ENCODE measurements at places on chromosomes 2 and 18.
A peak's percentile ranks its signal among the peaks of the same experiment; 100 is the strongest.

DNA sequence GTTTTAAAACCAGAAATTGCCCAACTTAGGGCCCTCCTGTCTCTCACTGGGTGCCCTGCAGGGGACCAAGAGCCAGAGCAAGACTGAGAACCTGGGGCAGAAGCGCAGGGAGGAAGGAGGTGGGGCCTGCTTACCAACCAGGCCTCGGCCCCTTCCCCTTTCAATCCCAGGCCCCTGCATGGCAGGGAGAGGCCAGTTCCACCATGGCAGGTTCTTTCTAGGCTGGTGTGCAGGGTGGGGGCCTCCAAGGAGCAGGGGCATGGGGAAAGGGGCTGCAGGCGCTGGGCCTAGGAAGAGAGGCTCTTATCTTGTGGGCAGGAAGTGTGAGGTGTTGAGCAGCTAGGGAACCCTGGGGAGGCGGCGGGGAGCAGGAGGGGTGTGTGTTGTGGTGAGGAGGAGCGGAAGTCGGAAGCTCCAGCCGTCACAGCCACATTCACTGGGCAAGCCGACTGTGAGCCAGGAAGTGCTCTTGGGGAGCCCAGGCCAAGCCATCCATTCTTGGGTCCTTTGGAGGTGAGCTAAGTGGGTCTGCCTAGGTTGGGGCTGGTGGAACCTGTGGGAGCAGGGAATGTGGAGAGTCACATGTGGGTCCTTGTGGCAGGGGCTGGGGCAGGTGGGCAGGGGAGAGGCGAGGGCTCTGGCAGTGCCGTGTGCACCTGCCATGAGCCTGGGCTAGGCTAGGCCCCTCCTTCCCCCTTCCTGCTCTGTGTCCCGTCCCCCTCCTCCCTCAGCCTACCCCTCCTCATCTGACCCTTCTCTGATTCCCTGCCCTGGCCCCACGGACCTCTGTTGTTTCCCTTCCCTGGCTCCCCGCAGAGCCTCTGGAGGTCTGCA is at the start of gene PSD4:
Gene PSD4, plus strand, starts transcription at position 430 of the 834 bp plus-strand sequence. CDS start 8,486 bp downstream, outside the sequence.
- peak; percentile 91 for DNase-seq

DNA sequence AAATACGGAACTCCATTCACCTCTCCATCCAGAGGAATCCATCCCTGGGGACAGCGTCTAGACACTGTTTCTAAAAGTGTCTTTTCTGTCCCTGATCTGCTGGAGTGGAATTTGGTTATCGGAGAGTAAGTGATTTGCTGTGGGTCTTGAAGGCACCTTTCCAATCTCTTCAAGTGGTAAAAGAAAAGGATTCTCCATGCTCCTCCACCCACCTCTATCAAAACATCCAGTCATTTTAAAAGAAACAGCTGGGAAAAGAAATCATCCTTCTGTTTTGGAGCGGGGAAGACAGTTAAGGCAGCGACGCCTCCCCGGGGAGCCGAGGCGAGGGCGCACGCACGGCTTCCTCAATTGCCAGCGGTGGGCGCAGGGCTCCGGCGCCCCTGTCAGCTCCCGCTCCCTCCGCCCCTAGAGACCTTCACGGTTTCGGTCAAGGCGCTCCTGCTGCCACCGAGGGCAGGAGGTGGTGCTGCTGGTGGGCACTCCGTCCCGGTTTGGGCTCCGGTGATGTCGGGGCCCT is 547 bp downstream of the SLC35F5 start:
- DNase-seq, result peak; percentile 68

DNA sequence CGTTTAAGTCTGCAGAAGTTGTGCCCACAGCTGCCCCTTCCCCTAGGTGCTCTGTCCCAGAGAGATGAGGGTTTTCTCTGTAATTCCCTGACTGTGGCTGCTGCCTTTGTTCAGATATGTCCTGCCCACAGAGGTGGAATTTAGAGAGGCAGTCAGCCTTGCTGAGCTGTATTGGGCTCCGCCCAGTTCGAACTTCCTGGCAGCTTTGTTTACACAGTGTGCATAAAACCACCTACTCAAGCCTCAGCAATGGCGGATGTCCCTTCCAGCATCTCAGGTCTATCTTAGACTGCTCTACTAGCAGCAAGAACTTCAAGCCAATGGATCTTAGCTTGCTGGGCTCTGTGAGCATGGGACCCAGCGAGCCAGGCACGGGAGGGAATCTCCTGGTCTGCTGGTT is 48.1 kb downstream of the LHCGR start:
- DNase-seq, result no peak

- DNase-seq, result no peak
Measured at GRCh38 chr2:66899648-66900047, 464.7 kb downstream of the MEIS1 start.

Data from stimulated activated CD8-positive, alpha-beta memory T cell treated with anti-CD3 and anti-CD28 coated beads, Interleukin-4, amount 100 ng/mL, for 48 hours (primary cell).